ENCODE measurements at places on chromosomes 16 and 17.

GRCh38 chr17:61567045-61567802 is 23.8 kb downstream of the NACA2 start:
- DNase-seq, result no peak

- DNase-seq, result no peak
Measured at GRCh38 chr16:21274172-21274726, 3.8 kb downstream of the CRYM start.

DNA sequence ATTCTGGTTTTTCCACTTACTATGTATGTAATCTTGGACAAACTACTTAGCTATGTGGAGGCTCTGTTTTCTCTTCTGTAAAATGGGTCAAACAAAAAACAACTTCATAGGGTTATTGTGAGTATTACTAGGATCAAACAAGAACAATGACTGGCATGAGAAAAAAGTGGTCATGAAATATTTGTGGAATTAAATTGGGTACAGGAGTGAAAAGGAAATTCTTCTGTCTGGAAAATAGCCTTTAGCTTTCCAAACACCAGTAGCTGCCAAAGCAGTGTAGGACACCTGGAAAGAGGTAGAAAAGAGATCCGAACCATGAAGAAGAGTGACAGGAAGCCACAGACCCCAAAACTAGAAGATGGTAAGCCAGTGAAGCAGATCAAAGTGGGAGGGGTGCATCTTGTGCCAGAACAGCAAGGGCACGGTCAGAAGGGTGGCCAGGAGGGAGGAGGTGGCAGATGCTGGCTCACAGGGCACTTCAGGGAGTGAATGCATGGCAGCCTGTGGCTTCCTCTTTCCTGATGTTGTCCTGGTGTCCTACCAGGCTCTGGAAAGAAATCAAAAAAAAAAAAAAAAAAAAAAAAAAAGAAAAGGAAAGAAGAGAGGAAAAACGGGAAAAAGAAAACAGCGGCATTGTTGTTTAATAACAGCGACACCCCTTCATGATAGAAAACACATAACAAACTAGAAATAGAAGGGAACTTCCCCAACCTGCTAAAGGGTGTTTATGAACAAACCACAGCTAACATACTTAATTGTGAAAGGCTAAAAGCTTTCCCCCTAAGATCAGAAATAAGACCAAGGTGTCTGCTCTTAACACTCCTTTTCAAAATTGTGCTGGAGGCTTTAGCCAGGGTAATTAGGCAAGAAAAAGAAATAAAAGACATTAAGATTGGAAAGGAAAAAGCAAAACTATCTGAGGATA is 67.9 kb downstream of the PCTP start:
- no peak for DNase-seq

GRCh38 chr17:51428668-51429495 is 168.5 kb downstream of the UTP18 start:
- DNase-seq, result no peak

DNA sequence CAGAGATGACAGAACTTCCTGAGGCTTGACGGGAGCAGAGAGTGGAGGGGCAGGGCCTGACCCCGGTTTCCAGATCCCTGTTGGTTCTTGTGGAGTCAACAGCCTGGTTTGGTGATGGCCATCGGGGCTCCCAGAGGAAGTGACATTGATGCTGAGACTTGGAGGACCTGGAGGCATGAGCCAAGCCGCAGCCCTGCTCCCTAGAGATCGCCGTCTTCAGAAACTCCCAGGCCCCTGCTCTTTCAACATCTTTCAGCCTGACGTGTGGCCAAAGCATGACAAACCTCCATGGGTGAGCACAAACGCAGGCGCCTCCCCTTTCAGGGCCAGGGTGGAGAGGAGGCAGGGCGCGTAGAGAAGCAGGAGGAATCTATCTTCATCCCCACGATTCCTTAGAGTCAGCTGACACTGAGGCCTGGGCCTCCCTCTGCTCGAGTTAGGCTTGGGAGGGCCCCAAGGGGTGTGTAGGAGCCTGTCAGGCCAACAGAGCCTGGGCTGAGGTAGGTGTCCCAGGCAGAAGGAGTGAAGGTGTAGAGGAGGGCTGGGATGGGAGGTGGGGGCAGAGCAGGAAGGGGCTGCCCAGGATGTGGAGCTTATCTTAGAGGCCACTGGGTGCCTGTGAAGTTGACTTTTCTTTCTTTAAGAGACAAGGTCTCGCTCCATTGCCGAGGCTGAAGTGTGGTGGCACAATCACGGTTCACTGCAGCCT is 56.1 kb upstream of the MED9 start:
- DNase-seq, result no peak
